ENCODE measurements at places on chromosomes 2 and 18.

GRCh38 chr2:205011031-205011430 lies 465.8 kb downstream of the PARD3B start:
- DNase-seq = no peak

DNA sequence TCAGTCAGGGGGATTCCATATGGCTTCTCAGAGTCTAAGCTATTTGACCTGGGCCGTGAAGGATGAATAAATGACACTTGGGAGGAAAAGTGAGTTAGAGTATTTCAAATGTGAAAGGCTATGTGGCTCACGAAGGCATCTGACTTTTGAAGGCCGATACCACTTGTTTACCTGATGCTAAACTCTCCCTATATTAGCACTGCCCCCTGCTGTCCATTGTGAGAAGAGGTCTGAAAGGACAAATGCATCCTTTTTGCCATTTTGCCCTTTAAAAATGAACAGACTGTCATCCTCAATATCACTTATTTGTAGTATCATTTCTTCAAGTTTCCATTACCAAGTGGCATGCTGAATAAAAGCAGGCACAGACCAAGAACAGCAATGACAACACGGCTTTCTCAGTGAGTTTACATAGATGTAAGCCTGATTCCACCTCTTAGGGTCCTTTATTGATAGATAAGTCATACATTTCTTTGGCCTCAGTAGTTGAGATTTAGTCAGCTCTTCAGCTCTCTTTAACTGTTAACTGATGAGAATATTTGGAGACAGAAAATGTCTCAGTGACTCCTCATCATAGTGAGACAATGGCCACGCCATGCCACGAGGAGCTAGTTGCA lies 40.1 kb downstream of the DOCK10 start:
- no peak for DNase-seq

DNA sequence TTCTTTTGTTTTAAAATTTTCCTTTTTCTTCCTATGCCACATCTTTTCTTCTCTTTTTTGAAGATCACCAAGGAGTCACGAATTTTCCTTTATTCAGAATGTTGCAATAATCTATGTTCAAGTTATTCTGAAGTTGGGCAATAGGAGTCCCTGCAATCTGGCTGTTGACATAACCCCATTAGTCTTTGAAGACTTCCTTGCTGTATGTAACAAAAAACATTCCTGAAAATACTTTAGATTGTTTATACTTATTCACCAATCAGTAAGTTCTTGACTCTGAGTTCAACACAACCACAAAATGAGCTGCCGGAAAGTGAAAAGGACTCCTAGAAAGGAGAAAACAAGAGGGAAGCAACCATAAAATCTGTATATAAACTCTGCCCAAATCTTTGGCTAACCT lies 62.8 kb downstream of the TMEM237 start:
- no peak for DNase-seq

DNA sequence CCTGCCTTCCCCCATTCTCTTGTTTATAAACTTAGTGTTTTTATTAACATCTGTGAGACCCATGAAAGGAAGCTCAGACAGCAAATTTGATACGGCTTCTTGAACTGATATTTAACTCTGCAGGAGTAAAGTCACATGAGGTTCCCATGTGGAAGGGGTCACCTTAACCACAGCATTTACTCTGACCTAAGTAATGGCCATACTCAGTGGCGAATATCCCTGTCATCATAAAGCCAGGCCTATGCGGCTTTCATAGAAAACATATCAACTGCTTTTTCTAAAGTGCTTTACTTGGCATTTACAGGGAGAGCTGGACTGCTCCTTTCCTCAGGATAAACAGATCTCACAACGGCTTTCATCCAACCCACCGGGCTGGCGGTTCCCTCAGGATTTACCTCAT lies 9.0 kb downstream of the REG1A start:
- no peak for DNase-seq

- no peak for DNase-seq
Measured at GRCh38 chr18:79901665-79902064, 49.8 kb downstream of the SLC66A2 start.

DNA sequence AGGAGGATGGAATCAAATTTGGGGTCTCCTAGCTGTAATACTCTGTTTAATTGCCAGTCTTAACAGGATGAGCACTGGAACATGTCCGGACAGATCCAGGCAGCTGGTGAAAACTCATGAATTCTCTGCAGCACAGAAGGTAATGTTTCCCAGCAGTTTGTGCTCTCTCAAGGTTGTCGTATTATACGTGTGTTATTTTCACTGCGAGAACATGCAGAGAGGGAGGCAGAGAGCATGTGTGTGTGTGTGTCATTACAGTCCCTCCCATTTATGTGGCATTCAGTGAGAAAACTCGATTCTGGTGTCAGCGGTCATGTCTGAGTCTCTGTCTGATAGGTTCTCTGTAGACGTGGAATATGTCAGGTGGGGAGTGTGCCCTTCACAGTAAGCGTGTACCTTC lies 150.2 kb upstream of the POU3F3 start:
- DNase-seq = no peak

- no peak for DNase-seq
Measured at GRCh38 chr2:120869036-120869729, 133.5 kb downstream of the GLI2 start.

DNA sequence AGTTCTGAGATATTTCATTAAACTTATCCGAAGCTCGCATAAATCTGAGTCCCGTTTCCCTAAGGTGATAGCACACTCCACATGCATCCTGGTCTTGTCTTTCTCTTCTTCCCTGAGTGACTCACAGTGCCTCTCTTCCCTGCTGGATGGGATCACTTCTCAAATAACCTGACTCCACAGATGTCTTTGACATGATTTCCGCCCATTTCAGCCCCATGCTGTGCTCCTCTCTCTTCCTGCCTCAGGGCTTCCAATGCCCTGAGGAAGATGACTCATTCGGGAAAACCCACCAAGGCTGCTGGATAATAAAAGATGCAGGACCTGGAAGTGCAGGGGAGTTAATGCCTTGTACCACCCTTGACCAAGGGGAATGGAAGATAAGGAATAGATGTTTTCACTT lies 441.7 kb upstream of the SOX11 start:
- DNase-seq = no peak

GRCh38 chr2:167451496-167452289 lies 563.4 kb downstream of the XIRP2 start:
- no peak for DNase-seq

GRCh38 chr2:7037340-7038333 lies 120.4 kb downstream of the RNF144A start:
- peak; percentile 70 for DNase-seq

GRCh38 chr2:42092084-42092996 lies 44.5 kb downstream of the PKDCC start:
- no peak for DNase-seq

GRCh38 chr2:206415618-206416243 lies 27.6 kb upstream of the ADAM23 start:
- no peak for DNase-seq

DNA sequence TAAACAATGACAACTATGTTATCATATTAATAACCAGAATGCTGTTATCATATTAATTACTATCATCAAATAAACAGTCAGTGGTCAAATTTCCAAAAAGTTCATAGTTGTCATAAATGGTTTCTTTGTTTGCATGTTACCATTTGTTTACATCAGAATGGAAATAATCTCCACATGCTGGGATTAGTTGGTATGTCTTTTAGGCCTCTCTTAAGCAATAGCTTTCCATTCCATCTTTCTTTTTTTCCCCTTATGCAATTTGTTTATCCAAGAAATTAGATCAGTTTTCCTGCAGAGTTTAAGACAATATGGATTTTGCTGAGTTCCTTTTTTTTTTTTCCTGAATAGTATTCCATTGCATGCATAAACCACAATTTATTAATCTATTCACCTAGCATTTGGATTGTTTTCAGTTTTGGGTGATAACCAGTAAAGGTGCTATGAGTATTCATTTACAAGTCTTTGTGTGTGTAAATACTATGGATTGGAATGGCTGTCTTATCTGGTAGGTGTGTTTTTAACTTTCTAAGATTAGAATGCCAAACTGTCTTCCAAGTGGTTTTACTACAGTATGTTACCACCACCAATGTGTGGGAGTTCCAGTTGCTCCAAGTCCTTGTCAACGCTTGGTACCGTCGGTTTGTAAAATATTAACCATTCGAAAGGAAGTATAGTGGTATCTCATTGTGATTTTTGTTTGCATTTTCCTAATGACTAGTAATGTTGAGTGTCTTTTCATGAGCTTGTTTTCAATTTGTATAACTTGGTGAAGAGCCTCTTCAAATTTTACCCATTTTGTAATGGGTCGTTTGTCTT lies 33.3 kb upstream of the TXNDC2 start:
- DNase-seq = no peak

DNA sequence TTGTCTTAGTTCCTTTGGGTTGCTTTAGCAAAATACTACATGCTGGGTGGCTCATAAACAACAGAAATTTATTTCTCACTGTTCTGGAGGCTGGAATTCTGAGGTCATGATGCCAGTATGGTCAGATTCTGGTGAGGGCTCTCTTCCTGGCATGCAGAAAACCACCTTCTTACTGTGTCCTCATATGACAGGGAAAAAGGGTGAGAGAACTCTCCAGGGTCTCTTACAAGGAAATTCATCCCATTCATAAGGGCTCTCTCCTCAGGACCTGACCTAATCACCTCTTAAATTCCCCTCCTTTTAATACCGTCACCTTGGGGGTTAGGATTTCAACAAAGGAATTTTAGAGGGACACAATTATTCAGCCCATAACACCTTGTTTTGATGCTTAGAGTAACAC lies 243.1 kb upstream of the TNP1 start:
- no peak for DNase-seq

DNA sequence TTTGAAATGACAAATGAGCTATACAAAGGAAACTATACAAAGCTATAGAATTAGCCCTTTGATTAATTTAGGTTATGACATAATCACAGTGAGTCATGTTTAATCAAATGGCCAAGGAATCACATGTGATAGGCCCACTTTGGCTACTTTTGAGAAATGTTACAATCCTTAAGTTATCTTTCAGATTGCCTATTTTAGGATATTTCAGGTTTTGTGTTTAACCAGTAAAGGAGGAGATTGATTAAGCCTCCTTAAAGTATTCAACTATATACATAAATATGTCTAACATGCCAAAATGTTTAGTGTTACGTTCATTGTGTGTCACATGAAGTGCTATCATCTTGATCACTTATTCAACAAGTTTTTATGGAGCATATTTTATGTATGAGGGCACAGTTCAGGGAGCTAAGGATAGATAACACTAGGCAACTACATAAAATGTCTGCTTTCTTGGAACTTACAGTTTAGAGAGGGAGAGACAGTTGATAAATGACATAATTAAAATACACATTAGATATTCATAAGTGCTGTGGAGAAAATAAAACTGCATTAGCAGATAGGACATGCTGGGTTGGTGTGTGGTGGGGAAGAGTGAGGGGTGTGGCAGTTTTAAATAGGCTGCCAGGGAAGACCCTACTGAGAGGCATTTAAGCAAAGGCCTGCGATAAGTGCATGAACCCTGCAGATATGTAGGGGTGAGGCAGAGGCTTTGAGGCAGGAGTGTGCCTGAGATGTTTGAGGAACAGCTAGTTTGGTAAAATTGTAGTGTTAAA lies 77.2 kb downstream of the LTBP1 start:
- DNase-seq = no peak

DNA sequence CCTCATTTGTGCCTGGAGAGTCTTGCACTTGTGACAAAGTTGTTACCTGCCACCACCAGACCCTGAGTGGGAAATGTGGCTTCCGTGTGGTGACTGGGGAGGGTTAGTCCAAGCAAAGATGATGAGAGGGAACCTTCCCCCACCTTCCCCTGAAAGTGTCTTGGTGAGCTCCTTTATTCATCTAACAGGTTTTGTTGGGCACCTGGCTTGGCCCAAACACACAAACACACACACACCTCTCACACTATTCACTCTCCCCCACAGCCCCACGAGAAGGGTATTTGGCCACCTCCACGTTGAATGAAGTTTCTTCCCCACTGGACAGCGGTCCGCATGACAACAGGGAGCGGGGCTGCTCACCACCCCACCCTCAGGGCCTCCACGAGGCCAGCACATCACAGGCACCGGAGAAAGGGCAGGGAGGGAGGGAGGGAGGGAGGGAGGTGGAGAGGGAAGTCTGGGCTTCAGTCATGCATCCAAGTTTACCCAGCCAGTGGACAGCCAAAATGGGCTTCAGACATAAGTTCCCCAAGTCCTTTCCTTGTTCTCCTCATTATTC lies 1.4 kb downstream of the CIB4 start:
- no peak for DNase-seq

DNA sequence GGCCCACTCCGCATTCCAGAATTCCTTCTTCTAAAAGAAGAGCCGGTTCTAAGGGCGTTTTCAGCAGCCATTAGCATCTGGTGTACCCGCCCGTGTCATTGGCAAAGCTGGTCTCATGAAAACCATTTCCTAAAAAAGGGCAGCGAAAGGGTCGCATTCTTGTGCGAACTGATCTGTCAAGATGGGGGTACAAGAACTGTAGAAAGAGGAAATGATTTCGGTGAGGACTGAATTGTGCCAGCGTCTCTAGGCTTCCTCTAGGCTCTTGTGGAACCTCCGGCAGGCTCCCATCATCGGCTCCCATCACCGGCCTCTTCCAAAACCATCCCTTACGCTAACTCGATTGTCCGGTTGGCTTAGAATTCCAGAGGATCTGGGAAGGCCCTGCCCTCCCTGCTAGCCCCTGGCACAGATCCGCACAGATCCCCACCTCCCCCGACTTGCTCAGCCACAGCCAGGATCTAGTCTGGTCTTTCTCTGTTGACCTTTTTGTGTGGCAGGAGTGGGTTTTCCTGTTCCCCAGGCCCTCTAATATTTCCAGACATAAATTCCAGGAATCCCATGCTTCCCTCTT lies 1.3 kb downstream of the RAB31 start:
- DNase-seq = no peak

GRCh38 chr2:26942543-26943295 lies 27.7 kb upstream of the MAPRE3 start:
- DNase-seq = peak; percentile 86

- no peak for DNase-seq
Measured at GRCh38 chr2:214816008-214816533, 6.6 kb upstream of the BARD1 start.

DNA sequence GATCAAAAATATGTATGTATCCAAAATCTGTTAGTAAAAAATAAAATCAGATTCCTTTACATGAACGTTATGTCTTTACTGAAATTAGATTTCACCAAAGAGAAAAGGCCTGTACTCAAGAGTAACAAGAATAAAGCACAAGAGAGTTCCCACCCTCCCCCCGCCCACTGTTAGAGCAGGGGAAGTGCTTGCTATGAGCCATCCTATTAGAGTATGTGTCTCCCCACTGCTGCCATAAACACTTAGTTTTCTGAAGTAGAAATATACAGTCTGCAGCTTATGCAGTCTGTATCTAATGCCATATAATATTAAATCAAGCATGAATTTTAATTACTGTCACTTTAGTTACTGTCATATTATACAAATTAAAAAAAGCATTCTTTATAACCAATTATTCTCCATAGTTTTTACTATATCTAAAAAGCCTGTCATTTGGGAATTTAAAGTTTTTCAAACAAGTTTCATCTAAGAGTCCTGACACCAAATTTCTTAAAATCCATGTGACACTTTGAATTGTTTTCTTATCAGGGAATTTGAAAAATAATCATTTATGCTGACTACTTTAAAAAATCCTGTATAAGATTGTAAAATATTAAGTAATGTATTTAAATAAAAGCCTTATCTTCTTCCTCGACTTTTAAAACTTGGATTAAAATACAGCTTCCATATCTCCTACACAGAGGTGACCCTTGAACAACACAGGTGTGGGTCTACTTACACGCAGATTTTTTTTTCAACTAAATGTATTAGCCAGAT lies 51.8 kb upstream of the GPR75 start:
- DNase-seq = no peak

- DNase-seq = no peak
Measured at GRCh38 chr2:212154477-212154878, 384.1 kb downstream of the ERBB4 start.

Measured in mesothelial cell of epicardium (in vitro differentiated cells).